ENCODE measurements at places on chromosomes 2 and 18.

DNA sequence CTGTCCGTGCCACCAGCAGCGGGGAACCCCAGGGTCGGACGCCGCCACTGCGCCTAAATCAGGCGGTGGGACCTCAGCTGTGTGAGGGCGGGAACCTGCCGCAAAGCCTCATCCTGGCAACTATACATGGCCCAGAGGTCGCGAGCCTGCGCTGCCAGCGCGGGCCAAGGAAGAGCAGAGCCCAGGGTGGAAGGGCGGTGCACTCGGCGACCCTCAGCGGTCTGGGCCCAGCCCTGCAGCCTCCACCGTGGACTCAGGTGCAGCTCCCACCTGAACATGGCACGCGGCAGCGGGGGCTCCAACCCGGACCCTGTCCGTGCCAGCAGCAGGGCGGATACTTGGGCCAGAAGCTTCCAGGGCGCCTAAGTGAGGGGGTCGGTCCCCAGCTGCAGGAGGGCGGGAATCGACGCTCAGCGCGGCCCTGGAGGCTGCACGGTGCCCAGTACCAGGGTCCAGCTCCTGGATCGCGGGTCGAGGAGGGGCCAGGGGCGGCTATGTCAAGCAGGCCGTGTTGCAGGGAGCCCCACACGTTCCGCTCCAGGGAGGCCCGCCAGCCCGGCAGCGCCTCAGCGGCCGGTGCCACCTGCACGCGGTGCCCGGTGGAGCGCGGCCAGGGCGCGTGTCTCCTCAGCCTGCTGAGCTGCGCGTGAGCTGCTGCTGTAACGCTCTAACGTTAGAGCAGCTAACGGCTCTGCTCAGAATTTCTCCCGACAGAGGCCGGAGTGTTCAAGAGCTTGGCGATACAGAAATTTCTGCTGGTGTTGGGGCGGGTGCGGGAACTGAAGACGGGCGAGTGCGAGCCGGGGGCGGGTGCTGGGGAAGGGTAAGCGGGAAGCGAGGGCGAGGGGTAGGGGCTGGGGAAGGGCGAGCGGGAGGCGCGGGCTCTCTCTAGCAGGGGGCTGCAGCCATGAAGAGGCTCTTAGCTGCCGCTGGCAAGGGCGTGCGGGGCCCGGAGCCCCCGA, at the start of gene ANKRD30B:
Gene ANKRD30B, plus strand, starts transcription at position 660 of the 962 bp plus-strand sequence. Its CDS starts 248 bp downstream, at position 908.
- no peak for DNase-seq
- H3K27me3 ChIP-seq: peaks cover 2% of the 10 kb centered on the region
- no peaks in the 10 kb centered on the region for H3K4me1 ChIP-seq
- no peak within 1 kb of the TSS for H3K4me3 ChIP-seq
- no peak within 1 kb of the TSS for H3K27ac ChIP-seq

GRCh38 chr18:39348757-39349156, 1783.2 kb upstream of the CELF4 start:
- H3K27ac ChIP-seq: no peak overlapping the region
- DNase-seq: no peak
- no peaks in the 10 kb centered on the region for H3K4me1 ChIP-seq
- H3K27me3 ChIP-seq: no peaks in the 10 kb centered on the region

GRCh38 chr2:140586379-140586778, 1544.4 kb downstream of the LRP1B start:
- DNase-seq: no peak
- no peak overlapping the region for H3K27ac ChIP-seq
- H3K36me3 ChIP-seq: no peaks in the 10 kb centered on the region
- H3K4me1 ChIP-seq: no peaks in the 10 kb centered on the region
- no peak overlapping the region for H3K4me3 ChIP-seq

GRCh38 chr2:216799873-216800431, 59.9 kb downstream of the TNP1 start:
- H3K4me1 ChIP-seq: peaks cover 2% of the 10 kb centered on the region
- no peaks in the 10 kb centered on the region for H3K27me3 ChIP-seq
- no peak overlapping the region for H3K4me3 ChIP-seq
- no peak overlapping the region for H3K27ac ChIP-seq
- DNase-seq: no peak

GRCh38 chr18:24878289-24878688, 417.9 kb downstream of the HRH4 start:
- H3K4me3 ChIP-seq: no peak overlapping the region
- no peak overlapping the region for H3K27ac ChIP-seq
- no peak for DNase-seq
- no peaks in the 10 kb centered on the region for H3K36me3 ChIP-seq

DNA sequence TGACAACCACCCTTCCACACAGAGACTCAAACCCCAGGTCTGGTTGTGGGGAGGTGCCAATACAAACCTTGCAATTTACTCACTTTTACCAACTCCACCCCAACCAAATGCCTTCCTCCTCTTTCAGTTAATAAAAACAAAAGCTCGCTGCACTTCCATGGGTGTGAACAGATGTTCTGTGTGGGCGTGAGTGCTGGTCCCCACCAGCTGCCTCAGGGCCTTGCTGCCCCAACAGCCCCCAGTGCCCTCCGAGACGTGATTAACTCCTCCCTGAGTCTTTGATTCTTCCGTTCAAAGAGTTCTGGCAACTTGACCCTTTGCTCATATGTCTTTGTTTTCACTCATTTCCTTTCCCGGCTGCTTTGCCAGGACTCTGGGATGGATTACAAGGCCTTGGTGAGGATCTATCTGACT, 258.9 kb upstream of the CXCR4 start:
- no peaks in the 10 kb centered on the region for H3K27me3 ChIP-seq
- DNase-seq: no peak
- peaks cover 5% of the 10 kb centered on the region for H3K36me3 ChIP-seq
- H3K27ac ChIP-seq: peak overlapping the region; percentile 93
- peaks cover 55% of the 10 kb centered on the region for H3K4me1 ChIP-seq
- H3K4me3 ChIP-seq: peak overlapping the region; percentile 31

GRCh38 chr18:57923611-57924010, 120.4 kb upstream of the NEDD4L start:
- no peaks in the 10 kb centered on the region for H3K4me1 ChIP-seq
- no peak overlapping the region for H3K4me3 ChIP-seq
- H3K36me3 ChIP-seq: no peaks in the 10 kb centered on the region
- H3K27ac ChIP-seq: no peak overlapping the region

DNA sequence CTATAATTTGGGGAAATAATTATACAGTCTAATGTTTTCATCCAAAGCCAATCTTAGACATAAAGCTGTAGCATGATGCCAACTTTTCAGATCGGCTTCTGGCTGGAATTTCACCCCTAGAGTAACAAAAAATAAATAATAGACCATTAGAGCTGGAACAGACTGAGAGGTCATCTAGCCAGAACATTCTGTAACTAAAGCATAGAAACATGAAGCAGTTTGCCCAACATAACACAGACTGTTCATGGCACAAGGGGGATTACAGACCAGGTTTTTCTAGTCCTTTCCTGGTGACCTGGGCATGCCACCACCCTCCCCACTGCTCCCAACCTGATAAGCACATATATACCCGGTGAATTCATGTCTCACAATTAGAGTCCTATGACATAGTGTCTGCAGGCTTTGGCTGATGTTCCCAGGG, 116.4 kb upstream of the PPP1CB start:
- no peak for DNase-seq
- peaks cover 9% of the 10 kb centered on the region for H3K4me1 ChIP-seq
- no peaks in the 10 kb centered on the region for H3K27me3 ChIP-seq
- no peaks in the 10 kb centered on the region for H3K36me3 ChIP-seq
- peak overlapping the region; percentile 12 for H3K27ac ChIP-seq

- no peak for DNase-seq
- no peak overlapping the region for H3K27ac ChIP-seq
- H3K36me3 ChIP-seq: no peaks in the 10 kb centered on the region
- H3K27me3 ChIP-seq: no peaks in the 10 kb centered on the region
- no peaks in the 10 kb centered on the region for H3K4me1 ChIP-seq
Measured at GRCh38 chr18:2009942-2010697, 561.2 kb downstream of the METTL4 start.

DNA sequence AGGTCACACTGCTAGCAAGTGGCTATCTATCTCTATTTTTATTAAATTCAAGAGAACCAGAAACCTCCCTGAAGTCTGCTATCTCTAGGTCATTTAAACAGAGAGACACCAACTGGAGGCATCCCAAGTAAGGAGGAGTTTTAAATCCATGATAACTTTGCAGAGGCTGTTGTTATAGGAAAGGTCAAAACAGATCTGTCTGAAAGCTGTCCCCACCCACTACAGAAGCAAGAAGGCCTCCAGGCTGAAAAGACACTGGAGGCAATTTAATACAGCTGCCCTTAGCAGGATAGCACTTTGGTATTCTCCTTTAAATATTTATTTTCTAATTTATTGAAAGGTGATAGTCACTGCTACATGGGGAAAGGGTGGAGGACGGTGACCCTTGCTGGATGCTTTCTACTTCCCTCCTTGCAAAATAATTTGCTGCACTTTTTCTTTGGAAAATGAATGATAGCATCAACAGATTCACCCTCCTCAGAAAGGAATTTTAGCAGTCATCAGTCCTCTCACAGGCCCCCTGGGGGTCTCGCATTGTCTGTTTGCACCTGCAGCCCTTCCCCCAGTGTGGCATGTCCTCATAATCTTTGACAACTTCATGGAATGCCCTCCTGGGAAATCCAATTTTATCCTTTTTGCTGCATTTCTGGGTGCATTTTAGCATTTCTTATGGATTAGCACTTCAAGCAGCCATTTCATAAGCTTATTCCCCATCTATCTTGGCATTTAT, 429.5 kb upstream of the TNP1 start:
- H3K4me1 ChIP-seq: no peaks in the 10 kb centered on the region
- H3K4me3 ChIP-seq: no peak overlapping the region
- DNase-seq: no peak
- no peaks in the 10 kb centered on the region for H3K27me3 ChIP-seq
- no peak overlapping the region for H3K27ac ChIP-seq

DNA sequence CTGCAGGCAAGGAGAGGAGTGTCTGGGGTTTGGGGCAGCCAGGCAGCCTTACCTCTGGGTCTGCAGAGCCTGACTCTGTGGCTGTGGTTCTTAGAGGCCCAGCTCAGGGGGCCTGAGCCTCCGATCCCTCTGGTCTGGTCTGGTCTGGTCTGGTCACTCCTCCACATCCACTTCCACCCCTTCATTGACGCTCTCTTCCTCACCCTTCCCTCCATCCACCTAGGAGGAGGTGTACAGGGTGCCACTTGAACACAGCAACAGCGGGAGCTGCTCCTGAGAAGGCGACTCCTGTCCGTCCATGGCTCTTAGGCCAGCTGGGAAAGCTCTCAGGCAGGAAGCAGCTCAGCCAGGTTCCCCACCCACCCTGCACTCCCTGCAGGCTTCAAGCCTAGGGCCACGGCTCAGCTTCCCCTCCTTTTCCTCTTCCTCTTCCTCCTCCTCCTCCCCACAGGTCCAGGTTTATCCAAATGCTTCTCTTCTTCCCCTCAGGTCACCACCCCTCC, 16.9 kb downstream of the GPR55 start:
- H3K4me3 ChIP-seq: peak overlapping the region; percentile 50
- H3K27ac ChIP-seq: peak overlapping the region; percentile 67
- H3K4me1 ChIP-seq: peaks cover 26% of the 10 kb centered on the region
- H3K36me3 ChIP-seq: no peaks in the 10 kb centered on the region
- no peak for DNase-seq

GRCh38 chr2:136205615-136206014, 87.7 kb upstream of the CXCR4 start:
- no peak overlapping the region for H3K4me3 ChIP-seq
- H3K27ac ChIP-seq: no peak overlapping the region
- no peak for DNase-seq
- H3K27me3 ChIP-seq: no peaks in the 10 kb centered on the region

GRCh38 chr18:41524674-41525470, 430.2 kb upstream of the PIK3C3 start:
- no peak overlapping the region for H3K27ac ChIP-seq
- no peaks in the 10 kb centered on the region for H3K36me3 ChIP-seq
- DNase-seq: no peak
- no peaks in the 10 kb centered on the region for H3K27me3 ChIP-seq

- DNase-seq: no peak
- no peaks in the 10 kb centered on the region for H3K27me3 ChIP-seq
- no peaks in the 10 kb centered on the region for H3K4me1 ChIP-seq
Measured at GRCh38 chr2:52423111-52423510, 1344.5 kb upstream of the CHAC2 start.

DNA sequence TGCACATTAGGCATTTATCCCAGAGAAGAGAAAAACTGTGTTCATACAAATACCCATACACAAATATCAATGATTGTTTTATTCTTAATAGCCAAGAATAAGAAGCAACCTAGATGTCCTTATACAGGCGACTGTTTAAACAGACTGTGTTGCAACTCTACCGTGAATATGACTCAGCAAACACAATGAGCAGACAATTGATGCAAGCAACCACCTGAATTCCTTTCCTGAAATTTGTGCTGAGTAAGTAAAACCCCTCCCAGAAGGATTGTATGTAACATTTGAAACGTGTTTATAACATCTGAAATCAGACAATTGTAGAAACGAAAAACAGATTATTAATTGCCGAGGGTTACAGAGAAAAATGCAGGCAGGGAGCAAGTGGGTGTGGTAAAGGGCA, 621.9 kb upstream of the SOX11 start:
- H3K36me3 ChIP-seq: no peaks in the 10 kb centered on the region
- DNase-seq: no peak
- no peak overlapping the region for H3K4me3 ChIP-seq
- no peaks in the 10 kb centered on the region for H3K27me3 ChIP-seq
- no peaks in the 10 kb centered on the region for H3K4me1 ChIP-seq

Data from T-helper 2 cell treated with Interferon-gamma antibody and Interleukin-4, amounts not matched to agents 5 μg/mL and 100 μg/mL, for 36 hours (primary cell).